ENCODE measurements at places on chromosomes 13 and 19. TPM values are rescaled to one million over a fixed set of nuclear protein-coding genes. Genes with fewer than 3 reads are reported as not detected.

Gene KIR2DL4
- not detected for total RNA-seq

Gene KIR3DL1
- not detected for total RNA-seq

Gene MEF2B
- total RNA-seq = not detected

Gene B9D2
- total RNA-seq = 2.6 TPM

Gene ZNF181
- 10.1 TPM for total RNA-seq

Gene CD79A
- total RNA-seq = under 0.01 TPM

Gene FUT1
- total RNA-seq = 0.28 TPM

Gene TYROBP
- not detected for total RNA-seq

Gene KIRREL2
- total RNA-seq = 0.05 TPM

Gene ATP1A3
- total RNA-seq = 0.14 TPM
